ENCODE measurements at places on chromosomes 6 and 20.

- DNase-seq, result no peak
Observed at GRCh38 chr6:18277237-18278006, 13.1 kb upstream of the DEK start.

GRCh38 chr6:1316489-1316971 lies 4.6 kb downstream of the FOXQ1 start:
- DNase-seq, result no peak

- DNase-seq, result no peak
Observed at GRCh38 chr20:22630701-22631100, 46.3 kb upstream of the FOXA2 start.

DNA sequence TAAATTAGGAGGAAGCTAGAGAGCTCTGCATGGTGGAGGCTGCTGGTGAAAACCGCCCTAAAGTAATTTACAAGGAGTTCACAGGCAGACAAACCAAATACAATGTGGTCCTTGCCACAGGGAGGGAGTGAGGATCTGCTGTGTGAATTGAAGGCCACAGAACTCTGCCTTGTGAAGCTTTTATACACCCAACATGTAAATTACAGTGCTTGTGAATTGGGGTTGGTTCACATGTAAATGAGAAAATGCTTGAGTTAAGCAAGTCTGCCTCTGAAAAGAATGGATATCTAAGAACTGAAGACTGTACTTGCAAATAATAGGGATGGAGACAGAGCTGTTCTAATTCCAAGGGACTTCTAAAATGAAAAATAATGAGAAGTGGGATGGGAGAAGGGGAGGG lies 194.2 kb downstream of the SLC35F1 start:
- no peak for DNase-seq

- DNase-seq, result no peak
Observed at GRCh38 chr6:138194287-138194686, 24.0 kb downstream of the PBOV1 start.

DNA sequence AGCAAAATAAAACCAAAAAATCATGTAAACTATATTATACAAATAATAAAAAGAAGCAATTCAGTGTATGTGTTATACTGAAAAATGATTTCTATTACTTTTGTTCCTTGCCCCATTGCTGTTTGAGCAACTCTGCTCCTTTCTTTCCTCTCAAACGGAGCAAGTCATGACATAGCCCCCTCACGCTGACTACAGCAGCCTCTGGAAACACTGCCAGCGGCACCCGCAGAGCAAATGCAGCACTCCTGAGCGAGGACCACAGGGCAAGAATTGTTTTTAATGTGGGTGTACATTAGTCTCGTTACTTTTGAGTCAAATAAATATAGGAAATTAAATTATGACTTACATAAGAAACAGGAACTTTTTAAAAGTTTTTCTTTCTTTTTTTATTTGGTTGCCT lies 350.1 kb upstream of the HSF2 start:
- no peak for DNase-seq

GRCh38 chr20:22099348-22099747 lies 393.9 kb downstream of the PAX1 start:
- DNase-seq, result no peak

DNA sequence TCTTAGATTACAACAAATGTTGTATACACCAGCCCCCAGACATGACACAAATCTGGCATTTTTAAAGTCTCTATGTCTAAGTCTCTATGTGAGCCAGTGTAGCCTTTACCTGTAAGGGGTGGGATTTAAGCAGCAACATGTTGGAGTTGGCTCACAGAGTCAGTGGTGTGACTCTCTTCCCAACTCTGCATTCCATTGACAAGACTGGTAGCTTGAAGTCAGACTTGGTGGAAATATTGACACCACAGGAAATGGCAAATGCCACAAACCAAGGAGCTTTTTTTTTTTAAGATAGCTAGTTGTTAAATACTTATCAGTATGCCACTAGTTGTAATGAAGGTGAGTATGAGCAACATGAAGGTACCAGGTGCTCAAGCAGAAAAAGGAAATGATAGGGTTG lies 103.1 kb upstream of the SMLR1 start:
- no peak for DNase-seq

Measured in right renal pelvis (tissue), 4 donors.